Stimulated activated CD4-positive, alpha-beta T cell treated with anti-CD3 and anti-CD28 coated beads, Interleukin-2, amount 100 ng/mL, for 4 hours (primary cell): ENCODE measurements at places on chromosomes 11 and 22.

- no peak for DNase-seq
Observed at GRCh38 chr11:66843776-66844495, 695 bp downstream of the RCE1 start.

DNA sequence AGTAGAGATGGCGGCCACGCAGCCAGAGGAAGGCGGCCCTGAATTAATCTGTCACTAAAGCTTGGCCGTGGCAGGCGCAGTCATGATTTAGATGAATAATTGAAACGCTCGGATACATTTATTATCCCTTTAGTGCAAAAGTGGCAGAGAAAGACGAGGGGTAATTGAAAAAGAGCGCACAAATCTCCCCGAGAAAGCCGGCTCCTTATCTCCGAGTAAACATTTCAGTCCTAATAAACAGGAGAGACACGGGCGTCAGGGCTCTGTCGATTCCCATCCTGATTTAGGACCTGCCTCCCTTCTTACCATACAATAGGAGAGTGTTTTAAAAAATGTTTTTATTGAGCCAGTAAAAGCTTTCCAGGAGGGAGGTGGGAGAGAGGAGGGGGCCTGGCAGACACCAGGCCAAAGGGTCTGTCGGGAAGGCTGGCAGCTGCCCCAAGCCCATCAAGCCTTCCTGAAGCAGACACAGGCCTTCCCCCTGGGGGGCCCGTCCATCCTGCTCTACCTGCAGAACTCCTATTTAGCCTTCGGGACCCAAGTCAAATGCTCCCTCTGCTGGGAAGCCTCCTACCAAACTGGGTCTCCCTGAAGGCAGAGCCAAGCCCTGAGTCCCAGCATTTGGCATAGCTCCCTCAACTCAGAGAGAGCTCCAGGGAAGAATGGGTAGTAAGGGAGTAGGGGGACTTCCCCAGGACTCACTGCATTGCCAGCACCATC, 22.8 kb downstream of the OTUB1 start:
- no peak for DNase-seq

- DNase-seq = no peak
Observed at GRCh38 chr11:124788521-124788920, 11.7 kb downstream of the MSANTD2 start.

- DNase-seq = no peak
Observed at GRCh38 chr22:17733466-17733865, 40.8 kb downstream of the BID start.

- no peak for DNase-seq
Observed at GRCh38 chr11:119706029-119706428, 23.0 kb downstream of the NECTIN1 start.

DNA sequence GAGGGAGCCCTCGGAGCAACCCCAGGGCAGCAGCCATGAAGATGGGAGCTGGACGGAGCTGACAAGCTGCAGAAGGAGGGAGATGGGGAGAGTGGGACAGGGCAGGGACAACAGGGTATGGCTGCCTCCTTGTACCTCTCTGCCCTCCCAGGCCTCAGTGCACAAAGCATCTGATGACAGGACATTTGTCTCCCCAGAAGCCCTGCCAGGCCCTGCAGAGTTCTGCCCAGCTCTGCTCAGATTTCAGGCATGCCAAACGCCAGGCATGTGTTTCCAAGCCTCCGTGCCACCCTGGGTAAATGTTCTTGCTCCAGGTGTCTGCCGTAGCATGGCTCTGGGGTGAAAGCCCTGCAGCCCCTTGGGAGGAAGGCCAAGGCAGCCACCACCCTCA, 1.1 kb upstream of the IFITM10 start:
- DNase-seq = no peak

GRCh38 chr11:85718126-85718943, 32.3 kb upstream of the CCDC89 start:
- no peak for DNase-seq

- no peak for DNase-seq
Observed at GRCh38 chr11:11171854-11172253, 181.2 kb downstream of the CSNK2A3 start.

DNA sequence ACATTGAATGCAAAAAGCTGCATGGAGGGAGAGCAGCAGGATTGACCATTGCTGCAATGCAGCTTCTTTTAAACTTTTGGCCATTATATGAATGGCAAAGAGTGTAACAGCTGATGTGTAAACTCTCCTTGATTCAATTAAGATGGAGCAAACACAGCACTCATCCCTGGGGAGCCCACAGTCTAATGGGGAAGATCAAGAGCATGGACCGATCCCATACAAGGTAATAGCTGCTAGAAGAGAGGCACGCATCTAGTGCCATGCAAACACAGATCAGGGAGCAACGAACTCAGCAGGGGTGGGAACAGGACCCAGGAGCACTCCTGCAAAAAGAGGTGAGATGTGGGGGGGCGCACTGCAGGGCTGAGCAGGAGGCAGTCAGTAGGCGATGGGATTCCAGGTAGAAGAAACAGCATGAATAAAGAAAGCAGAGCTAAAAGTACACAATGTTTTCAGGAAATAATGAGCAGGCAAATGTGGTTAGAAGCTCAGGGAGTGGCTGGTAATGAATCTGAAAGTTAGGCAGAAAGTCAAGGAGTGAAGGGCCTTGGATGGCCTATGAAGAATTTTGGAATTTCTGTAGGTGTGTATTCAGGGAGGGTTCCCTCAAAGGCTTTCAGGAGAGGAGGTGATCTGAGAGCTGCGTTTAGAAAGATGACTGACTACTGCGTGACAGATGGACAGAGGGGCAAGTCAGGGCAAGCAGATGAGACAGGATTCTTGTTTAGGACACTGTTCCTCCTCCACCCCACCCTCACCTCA, 17.2 kb upstream of the BMAL1 start:
- no peak for DNase-seq

- DNase-seq = no peak
Observed at GRCh38 chr11:12461516-12461915, 84.1 kb downstream of the PARVA start.
